CD4-positive, alpha-beta memory T cell (primary cell): ENCODE measurements at places on chromosomes 16 and 17.

DNA sequence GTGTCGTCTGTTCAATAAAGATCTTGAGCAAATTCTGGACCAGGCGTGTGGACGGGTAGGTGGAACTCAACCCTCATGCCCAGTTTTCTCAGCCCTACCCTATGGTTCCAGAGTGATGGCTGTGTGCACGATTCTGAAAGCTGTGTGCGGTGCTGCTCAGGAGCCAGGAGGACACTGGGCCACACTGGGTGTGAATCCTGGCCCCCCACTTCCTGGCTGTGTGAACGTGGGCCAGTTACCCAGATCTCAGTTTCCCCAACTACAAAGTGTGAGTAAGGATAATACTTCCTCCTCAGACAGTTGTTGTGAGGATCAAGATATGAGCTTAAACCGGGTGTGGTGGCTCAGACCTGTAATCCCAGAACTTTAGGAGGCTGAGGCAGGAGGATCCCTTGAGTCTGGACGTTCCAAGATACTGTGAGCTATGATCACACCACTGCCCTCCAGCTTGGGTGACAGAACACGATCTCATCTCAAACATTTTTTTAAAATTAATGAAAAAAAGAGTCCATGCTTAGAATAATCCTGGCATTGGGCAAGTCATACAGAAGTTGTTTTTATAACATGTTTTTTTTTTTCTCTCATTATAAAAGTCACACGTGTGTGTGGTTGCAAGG is 14.7 kb upstream of the MPRIP start:
- no peaks in the 10 kb centered on the region for H3K27me3 ChIP-seq
- H3K27ac ChIP-seq, result no peak overlapping the region
- no peaks in the 10 kb centered on the region for H3K36me3 ChIP-seq

DNA sequence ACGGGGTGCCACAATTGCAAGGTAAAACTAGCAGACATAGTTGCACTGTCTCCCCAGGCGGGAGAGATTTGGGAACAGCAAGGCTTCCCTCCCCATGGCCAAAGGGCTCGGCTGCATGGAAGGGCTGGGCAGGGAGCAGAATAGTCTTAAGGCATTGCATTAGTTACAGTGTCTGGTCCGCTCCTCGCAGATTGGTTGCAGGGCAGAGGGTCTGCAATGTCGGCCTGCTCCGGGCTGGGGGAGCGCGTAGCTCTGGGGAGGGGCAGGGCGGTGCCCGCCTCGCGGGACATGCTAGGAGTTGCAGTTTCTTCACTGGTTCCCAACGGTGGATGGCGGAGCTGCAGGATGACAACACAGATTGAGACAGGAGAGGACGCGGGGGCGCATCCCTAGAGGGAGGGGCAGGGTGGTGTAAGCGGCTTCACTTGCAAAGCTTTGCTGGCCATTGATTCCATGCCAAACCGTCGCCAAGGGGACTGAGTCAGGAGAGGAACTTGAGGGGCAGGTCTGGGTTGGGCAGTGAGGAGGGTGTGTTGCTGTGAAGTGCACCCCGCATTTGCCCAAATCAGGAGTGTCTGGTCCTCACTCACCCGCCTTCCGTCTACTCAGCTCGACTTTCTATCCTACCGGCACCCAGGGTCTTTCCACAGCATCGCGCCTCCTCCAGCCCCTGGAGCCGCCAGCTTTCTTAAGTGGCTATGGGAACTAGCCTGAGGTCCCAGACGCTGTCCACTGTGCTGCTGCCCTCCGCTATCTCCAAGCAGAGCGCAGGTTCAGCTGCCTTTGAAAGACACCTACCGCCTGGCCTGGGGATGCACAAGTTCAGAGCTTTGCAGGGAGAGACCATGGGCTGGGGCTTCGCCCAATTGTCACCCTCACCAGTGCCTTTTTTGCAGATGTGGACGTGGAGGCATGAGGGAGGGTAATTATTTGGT is 1748.9 kb downstream of the TP53TG3F start:
- no peak for DNase-seq
- no peak overlapping the region for H3K4me3 ChIP-seq
- H3K36me3 ChIP-seq, result no peaks in the 10 kb centered on the region
- no peaks in the 10 kb centered on the region for H3K4me1 ChIP-seq
- no peaks in the 10 kb centered on the region for H3K27me3 ChIP-seq
- H3K27ac ChIP-seq, result no peak overlapping the region

GRCh38 chr17:61986898-61987297 is 59.1 kb upstream of the INTS2 start:
- no peak overlapping the region for H3K4me3 ChIP-seq
- H3K36me3 ChIP-seq, result peaks cover 44% of the 10 kb centered on the region
- no peaks in the 10 kb centered on the region for H3K4me1 ChIP-seq
- H3K27me3 ChIP-seq, result no peaks in the 10 kb centered on the region

DNA sequence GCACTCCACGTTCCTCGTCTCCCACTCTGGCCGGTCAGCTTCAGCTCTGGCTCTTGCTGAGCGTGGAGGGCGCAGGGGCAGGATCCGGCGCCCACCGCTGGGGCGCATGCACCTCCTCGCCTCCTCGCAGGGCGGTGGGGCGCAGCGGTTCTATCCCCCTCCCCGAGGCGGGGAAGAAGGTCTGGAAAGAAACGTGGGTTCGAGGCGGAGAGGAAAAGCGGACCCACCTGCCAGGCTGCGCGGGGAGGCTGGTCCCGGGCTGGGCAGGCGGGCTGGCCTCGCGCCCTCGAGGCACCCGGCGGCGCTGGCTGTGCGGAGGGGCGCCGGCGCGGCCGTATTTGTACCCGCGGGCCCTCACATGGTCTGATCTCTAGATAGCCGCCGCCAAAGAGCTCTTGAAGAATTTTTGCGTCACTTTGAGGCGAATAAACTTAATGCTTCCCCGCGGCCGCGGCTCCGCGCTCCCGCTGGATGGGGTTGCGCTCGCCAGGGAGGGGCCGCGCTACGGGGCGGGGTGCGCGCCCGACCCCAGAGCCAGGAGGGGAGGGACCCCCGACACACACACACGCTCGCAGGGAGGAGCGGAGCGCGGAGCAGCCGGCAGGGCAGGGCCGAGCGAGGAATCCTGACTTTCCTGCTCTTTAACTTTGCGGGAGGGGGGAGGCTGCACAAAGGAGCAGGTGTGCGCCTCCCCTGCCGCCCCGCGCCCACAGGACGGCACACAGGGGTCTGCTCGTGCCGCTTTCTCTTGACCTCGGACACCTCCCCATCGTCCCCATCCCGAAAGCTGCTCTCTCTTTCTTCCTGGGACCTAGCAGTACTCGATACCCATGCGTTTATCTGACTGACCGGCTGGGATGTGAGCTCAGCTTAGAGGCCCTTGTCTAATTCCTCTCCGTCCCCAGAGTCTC is at the start of gene SLC6A4:
TSS of gene SLC6A4 (minus strand) at position 312 of the 911 bp plus-strand sequence. CDS start 13,739 bp downstream, outside the sequence.
- no peak within 1 kb of the TSS for H3K27ac ChIP-seq
- peaks cover 20% of the 10 kb centered on the region for H3K4me1 ChIP-seq
- no peaks in the 10 kb centered on the region for H3K36me3 ChIP-seq
- no peak for DNase-seq
- H3K4me3 ChIP-seq, result no peak within 1 kb of the TSS

DNA sequence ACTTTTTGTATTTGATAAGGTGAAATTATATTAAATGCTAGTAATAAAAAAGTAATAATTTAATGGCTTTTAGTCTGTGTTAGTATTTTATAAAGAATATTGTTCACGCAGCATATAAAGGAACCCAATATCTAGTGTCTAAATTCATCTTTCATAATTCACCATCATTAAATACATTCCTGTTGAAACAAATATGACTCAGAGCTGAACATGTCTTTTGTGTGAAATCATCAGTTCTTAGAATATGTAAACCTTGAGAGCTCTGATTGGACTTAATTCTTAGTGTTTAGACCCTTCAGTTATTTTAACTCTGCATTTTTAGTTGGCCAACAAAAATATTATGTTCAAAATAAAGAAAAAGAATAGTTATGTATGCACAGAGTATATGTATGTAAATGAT is 71.8 kb downstream of the ABHD15 start:
- DNase-seq, result no peak
- peaks cover 39% of the 10 kb centered on the region for H3K36me3 ChIP-seq
- no peaks in the 10 kb centered on the region for H3K4me1 ChIP-seq
- no peak overlapping the region for H3K4me3 ChIP-seq

GRCh38 chr17:42843358-42843934 is 934 bp upstream of the AOC2 start:
- H3K27me3 ChIP-seq, result no peaks in the 10 kb centered on the region
- no peaks in the 10 kb centered on the region for H3K4me1 ChIP-seq
- H3K4me3 ChIP-seq, result no peak overlapping the region
